ENCODE measurements at places on chromosomes 12 and 14.

GRCh38 chr12:121033625-121034349 is 5.3 kb downstream of the OASL start:
- DNase-seq, result no peak

DNA sequence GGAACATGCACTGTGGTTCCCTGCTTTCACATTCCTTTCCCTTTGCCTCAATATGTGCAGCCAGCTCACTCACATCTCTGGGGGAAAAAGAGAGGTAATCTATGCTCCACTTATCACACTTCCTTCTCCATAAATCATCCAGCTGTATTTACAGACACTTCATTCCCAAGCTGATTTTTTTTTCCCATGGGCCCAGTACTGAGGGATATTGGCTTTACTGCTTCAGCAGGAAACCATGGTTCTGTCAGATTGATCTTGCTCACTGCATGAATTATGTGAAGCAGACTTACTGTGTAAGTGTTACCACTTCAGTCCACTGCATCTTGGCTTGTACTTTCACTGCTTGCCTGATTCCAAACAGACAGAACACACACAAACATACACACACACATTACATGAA is 555.6 kb downstream of the CCER1 start:
- DNase-seq, result no peak

GRCh38 chr14:103056322-103057027 is 874 bp downstream of the CDC42BPB start:
- DNase-seq, result no peak

DNA sequence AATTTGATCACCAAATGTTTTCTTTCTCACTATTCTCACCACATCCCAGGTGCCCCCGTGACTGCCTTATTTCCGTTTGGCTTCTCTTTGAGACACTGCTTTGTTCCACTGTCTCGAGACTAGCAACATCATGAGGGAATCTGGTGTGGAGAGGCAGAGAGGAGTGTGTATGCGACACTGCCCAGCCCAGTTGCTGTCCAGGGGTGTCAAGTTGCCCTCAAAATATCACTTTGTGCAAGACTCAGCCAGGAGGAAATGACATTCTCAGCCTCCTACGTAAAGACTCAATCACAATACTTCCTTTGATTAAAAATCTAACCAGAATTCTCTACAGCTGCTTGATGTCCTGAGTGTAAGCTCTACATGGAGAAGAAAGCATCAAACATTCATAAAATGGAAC is 48.2 kb upstream of the EEA1 start:
- no peak for DNase-seq

GRCh38 chr14:95085321-95085720 is 72.0 kb downstream of the DICER1 start:
- no peak for DNase-seq

DNA sequence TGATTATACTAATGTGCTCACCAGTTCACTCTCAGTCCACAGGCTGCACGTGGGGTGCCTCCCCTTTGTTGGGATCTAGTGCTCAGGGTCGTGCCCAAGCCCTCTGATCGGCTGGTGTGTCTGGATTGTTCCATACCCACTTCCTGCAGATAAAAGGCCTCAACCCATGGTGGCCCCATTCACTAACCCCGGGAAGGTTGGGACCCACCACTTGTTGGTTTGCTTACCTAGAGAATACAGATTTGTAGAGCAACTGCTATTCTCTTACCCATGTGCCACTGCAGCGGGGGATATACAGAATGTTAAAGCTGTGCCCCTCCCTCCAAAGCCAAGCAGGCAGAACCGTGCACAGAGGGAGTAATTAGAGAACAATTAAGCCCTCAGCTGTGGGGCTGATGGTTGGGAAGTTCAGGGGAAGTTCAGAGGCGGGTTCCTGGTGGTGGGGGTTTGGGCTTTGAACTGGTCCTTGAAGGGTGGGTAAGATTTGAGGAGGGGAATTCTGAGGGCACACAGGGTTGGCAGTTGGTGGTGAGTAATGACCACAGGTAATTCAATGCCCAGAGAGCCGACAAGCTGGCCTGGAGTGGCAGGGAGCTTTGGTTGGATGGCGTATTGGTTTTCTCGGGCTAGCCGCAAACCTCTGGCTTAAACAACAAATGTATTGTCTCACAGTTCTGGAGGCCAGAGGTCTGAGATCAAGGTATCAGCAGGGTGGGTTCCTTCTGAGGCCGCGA is 68.8 kb downstream of the ADCK1 start:
- DNase-seq, result no peak

GRCh38 chr12:130114952-130115351 is 47.3 kb upstream of the FZD10 start:
- no peak for DNase-seq

DNA sequence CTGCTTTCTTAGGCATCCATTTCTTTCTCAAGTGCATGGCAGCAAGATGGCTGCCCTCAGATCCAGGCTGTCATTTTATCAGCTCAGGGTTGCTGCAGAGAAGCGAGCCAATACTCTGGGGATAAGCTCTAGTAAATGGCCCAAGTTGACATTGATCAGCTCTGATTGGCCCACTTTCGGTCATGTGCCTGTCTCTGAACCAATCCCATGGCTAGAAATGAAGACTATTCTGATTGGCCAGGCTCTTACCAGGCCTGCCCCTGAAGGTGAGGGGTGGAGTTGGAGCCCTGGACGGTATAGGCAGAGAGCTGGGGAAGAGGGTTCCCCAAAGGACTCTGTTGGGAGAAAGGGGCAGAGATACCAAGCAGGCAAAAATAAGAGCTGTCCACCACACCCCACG is 41.4 kb downstream of the MYO1H start:
- DNase-seq, result no peak

DNA sequence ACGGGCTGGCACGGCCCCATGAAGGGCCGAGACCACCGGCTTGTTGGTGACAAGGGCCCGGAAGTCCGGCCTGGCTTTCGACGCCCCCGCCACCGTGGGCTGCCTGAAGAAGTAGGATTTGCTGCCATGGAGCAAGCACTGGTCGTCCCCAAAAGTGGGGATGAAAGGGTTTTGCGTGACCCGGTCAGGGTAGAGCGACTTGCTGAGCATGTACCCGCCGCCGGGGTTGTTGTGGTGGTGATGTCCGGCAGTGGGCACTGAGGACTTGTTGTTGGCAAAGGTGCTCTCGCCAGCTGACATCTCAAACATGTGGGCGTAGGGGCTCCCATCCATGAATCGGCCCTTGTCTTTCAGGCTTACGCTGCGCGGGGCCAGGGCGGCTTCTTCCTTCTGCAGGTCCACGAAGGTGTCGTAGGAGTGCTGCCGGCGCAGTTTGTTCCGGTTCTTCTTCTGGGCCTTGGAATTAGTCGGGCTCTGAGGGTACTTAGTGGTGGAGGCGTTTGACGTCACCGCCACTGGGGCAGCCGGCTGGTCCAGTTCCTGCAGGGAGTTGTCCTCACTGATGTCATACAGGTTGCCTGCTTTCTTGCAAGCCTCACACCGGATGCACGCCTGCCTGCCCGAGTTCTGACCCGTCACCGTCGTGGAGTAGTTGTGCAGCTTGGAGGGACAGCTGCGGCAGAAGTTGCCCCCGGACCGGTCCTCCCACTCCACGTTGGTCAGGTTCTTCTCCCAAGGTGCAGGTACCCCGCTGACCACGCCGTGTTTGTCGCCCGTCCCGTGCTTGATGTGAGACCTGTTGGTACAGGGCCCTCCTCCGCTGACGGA is 366.6 kb downstream of the EMP1 start:
- no peak for DNase-seq

DNA sequence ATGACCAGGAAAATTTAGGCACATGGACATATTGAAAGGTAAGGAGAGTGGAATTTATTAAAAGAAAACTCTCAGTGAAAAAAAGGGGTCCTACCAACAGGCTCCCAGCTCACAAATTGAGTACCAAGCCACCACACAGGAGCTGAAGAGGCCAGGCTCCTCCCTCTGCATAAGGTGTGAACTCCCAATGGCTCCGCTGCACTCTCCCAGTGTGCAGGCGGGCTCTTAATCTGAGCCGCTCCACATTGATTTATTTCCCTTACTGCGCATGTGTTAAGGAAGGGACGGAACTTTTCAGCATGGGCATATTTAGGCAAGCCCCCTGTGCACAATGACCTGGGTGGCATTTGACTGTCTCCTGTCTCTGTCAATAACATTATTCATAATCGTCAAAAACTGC is 68.6 kb upstream of the PLEKHG7 start:
- no peak for DNase-seq

GRCh38 chr14:53193193-53193592 is 40.1 kb upstream of the DDHD1 start:
- DNase-seq, result no peak

DNA sequence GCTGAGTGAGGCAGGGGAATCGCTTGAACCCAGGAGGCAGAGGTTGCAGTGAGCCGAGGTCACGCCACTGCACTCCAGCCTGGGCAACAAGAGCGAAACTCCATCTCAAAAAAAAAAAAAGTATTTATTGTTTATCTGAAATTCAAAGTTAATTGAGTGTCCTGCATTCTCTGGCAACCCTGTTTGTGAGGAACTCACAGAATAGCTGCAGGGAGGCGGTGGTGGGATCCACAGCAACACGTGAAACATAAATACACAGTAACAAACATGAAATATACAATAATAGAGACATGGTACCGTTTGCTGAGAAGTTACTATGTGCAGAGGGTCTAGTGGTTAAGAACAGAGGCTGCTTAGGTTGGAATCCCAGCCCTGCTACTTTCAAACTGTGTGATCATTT is 43.7 kb upstream of the RFLNA start:
- DNase-seq, result no peak

DNA sequence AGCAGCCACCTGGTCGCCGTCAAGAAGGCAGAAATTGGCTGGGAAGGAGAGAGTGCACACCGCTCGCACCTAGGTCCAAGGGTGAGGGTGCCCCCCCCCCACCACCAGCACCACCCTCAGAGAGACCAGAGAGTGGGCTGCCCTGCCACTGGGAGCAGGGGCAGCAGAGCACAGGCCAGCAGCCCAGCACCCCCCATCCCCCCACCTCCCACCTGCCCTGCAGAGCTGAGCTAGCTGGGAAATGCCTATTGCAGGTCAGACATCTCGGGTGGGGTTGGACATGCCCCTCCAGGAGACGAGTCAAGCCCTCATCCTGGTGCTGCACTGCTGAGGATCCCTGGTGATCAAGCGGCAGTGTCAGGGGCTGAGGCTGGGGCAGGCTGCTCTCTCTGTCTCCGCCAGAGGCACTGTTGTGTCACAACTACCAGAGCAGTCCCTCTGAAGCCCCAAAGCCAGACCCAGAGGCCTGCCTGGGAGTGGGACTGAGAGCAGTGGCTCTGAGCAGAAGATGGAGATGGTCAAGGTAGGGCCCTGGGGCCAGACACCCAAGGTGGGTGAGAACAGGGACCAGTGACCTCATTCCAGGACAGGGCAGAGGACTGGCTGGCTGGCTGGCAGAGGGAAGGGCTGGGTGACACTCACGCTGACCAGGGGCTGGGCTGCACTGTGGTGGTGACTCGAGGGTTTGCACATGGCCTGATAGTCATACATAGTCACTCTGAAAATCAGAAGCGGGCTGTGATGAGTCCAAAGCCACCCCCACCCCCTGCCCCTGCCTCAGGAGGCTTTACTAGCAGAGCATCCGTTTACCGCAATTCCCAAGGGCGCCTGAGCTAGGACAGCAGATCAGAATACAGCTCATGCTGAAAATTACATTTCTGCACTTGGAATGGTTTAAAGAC is 19.7 kb upstream of the LRTM2 start:
- DNase-seq, result no peak

GRCh38 chr14:73283608-73284379 is 46.5 kb downstream of the PAPLN start:
- no peak for DNase-seq

DNA sequence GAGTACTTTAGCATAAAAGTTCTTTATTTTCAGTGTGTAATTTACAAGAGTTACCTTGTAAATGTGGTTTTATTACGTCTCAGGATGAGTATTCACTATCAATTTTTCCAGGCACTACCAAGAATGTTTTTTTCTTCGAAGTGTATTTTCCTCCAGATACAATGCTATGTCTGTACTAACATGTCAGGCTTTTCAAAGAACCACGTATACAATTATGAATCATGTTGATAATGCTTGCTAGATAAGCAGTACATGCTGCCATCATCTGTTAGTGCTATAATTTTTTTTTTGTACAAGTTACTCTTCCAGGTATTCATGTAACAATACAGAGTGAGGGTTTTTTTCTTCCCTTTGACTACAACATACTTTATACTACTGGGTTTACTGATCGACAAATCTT is 5.6 kb upstream of the KANSL2 start:
- no peak for DNase-seq

GRCh38 chr14:22386924-22387775 is 201.9 kb downstream of the DAD1 start:
- DNase-seq, result peak; percentile 31

DNA sequence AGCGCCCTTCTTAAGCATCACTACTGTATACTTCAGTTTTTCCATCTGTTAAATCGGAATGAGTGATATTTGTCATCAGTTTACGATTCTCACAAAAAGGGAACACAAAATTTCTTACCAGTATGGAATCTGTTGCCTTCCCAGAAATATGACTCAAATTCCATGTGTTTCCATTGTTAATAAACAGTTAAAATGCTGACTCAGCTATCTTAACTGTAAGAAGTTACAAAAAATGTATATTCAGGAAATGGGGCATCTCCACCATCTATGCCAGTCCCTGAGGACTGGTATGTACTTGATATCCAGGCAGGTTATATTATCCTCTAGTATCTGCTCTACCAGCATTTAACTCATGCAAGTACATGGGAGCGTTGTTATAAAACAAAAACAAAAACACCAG is 2.4 kb upstream of the COX16 start:
- no peak for DNase-seq

- no peak for DNase-seq
Measured at GRCh38 chr14:92729634-92730358, 18.6 kb downstream of the LGMN start.

- no peak for DNase-seq
Measured at GRCh38 chr12:75322464-75322863, 7.7 kb downstream of the CAPS2 start.

DNA sequence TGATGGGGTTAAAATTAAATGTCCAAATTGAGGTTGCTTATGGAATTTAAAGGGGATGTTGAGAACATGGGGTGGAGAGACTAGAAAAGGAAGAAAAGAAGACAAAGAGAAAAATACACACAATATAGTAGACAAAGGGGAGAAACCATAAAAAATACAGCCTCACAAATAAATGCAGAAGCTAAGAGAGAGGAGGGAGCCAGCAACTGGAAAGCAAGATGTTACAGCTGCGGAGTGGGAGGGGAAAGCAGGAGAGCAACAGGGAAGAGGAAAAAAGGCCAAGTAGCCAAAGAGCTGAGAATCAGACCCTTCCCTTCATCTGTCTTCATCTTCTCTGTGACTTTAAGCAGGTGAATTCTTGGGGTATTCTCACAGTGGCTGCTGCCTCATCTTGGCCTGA is 39.7 kb upstream of the SMUG1 start:
- DNase-seq, result no peak

- DNase-seq, result no peak
Measured at GRCh38 chr14:76126076-76126475, 25.6 kb upstream of the GPATCH2L start.

DNA sequence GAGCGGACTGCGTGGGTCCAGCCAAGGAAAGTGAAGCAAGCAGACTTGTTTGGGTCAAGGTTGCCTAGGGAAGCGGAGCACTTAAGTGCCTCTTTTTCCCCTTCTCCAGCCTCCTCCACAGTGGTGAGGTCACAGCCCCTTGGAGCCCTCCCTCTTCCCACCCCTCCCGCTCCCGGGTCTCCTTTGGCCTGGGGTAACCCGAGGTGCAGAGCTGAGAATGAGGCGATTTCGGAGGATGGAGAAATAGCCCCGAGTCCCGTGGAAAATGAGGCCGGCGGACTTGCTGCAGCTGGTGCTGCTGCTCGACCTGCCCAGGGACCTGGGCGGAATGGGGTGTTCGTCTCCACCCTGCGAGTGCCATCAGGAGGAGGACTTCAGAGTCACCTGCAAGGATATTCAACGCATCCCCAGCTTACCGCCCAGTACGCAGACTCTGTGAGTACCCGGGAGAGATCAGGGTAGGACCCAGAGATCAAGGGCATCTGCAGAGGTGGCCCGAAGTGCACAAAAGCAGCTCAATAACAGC is at the start of gene TSHR:
TSHR (plus strand) TSS at position 206 of the 526 bp plus-strand sequence; CDS start at position 266, 60 bp downstream.
- no peak for DNase-seq
